Fibroblast of lung (primary cell): ENCODE measurements at places on chromosomes 7 and 10. TPM values are rescaled to one million over a fixed set of nuclear protein-coding genes. Genes with fewer than 3 reads are reported as not detected.

DNA sequence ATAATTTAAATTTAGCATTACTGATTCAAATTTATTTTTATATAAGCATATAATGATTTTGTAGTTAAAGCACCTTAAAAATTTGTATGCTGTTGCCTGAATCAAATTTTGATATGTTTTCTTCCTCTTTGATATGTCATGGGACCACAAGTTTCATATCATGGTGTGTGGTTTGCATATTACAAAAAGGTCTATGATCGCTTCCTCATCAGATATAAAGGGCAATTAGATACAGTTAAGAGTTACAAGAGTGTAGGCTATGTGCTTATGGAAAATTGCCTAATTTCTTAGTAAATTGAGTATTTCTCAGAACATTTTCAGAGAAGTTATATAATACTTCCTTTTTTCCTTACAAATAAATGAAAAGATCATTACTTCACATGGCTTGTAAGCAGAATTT lies 22.2 kb downstream of the MRC1 start:
- no peaks in the 10 kb centered on the region for H3K27me3 ChIP-seq
- no peak for DNase-seq
- H3K4me1 ChIP-seq: peaks cover 5% of the 10 kb centered on the region
- H3K36me3 ChIP-seq: no peaks in the 10 kb centered on the region

- no peaks in the 10 kb centered on the region for H3K27me3 ChIP-seq
- no peak for DNase-seq
- H3K36me3 ChIP-seq: no peaks in the 10 kb centered on the region
- no peaks in the 10 kb centered on the region for H3K4me1 ChIP-seq
- H3K4me3 ChIP-seq: no peak overlapping the region
These were observed 34.3 kb downstream of the ABCB1 start for GRCh38 chr7:87566311-87566900.

GRCh38 chr7:137469858-137470257 lies 126.3 kb upstream of the PTN start:
- no peak overlapping the region for H3K4me3 ChIP-seq
- no peaks in the 10 kb centered on the region for H3K27me3 ChIP-seq
- DNase-seq: no peak
- no peak overlapping the region for H3K27ac ChIP-seq
- H3K4me1 ChIP-seq: no peaks in the 10 kb centered on the region

DNA sequence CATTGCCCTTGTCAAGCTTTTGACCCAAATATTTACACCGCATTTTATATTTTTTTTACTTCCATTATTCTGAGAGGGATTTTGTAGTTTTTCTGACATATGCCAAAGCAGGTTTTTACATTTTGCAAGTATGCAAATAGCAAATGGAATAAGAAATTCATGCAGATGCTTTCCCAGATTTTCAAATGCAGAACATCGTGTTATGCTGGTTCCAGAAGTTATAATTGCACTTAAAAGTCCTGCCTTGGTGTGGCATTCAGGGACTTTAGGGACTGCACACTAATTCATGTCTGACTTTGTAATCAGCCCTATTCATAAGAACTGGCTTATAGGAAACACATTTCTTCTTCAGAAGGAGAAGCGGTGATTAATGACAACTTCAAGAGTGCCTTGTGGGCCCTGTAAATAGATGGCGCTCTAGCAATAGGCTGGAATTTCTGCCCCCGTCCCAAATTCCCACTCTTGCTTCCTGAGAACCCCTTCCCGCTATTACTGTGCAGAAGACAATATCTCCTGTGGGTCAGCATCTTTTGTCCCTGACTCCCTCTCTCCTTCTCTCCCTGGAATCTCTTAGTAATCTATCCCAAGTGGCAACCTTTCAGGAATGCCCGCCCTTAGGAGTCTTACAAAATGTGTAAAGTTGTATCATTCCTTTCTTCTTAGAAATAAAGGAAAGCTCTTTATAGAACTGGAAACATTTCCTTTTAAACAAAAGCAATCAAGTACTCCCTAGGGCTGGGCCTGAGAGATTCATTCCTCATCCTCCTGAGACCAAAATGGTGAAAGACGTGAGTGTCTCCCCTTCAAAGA lies 264.0 kb downstream of the INHBA start:
- H3K4me3 ChIP-seq: no peak overlapping the region
- H3K36me3 ChIP-seq: no peaks in the 10 kb centered on the region
- no peaks in the 10 kb centered on the region for H3K4me1 ChIP-seq
- no peak overlapping the region for H3K27ac ChIP-seq

- H3K4me1 ChIP-seq: peaks cover 5% of the 10 kb centered on the region
- no peak overlapping the region for H3K4me3 ChIP-seq
- H3K36me3 ChIP-seq: no peaks in the 10 kb centered on the region
- no peaks in the 10 kb centered on the region for H3K27me3 ChIP-seq
These were observed 720.5 kb downstream of the GRID1 start for GRCh38 chr10:85645926-85646711.

GRCh38 chr7:93551063-93551895 lies 23.2 kb downstream of the CALCR start:
- DNase-seq: peak; percentile 70
- no peak overlapping the region for H3K27ac ChIP-seq
- H3K36me3 ChIP-seq: no peaks in the 10 kb centered on the region
- H3K4me3 ChIP-seq: no peak overlapping the region
- H3K27me3 ChIP-seq: no peaks in the 10 kb centered on the region
- H3K4me1 ChIP-seq: no peaks in the 10 kb centered on the region

ANKRD61 gene
- 0.17 and 0.26 TPM in 2 replicates for total RNA-seq

DNA sequence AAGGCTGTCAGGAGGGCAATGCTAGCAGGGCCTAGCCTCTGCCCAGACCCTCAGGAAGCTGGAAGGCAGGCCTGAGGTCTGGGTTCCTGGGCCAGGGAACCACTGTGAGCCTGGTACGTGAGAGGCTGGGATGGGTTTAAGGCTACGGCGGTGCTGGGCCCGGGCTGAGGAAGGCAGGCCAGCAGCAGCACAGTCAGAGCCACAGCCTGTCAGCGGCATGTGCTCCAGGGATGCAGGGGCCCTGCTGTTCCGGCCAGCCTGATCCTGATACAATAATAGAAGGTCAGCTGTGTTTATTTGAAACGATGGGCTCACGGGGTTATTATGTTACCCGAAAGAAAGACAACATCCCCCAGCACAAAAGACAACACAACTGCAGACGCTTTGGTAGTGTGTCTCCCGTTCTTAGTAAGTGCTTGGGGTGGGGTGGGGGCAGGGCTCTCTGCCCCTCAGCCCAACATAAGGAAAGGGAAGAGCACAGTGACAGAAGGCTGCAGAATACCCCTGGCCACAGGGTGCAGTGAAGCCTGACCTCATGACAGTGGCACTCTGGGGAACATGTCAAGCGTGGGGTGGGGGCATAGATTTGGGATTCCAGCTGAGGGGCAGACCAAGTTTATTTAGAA lies 95.0 kb downstream of the COL13A1 start:
- H3K4me1 ChIP-seq: peaks cover 6% of the 10 kb centered on the region
- DNase-seq: no peak
- no peak overlapping the region for H3K4me3 ChIP-seq
- H3K27me3 ChIP-seq: no peaks in the 10 kb centered on the region
- H3K36me3 ChIP-seq: no peaks in the 10 kb centered on the region

CADPS2 gene
- 32.2 and 40.8 TPM in 2 replicates for total RNA-seq

DNA sequence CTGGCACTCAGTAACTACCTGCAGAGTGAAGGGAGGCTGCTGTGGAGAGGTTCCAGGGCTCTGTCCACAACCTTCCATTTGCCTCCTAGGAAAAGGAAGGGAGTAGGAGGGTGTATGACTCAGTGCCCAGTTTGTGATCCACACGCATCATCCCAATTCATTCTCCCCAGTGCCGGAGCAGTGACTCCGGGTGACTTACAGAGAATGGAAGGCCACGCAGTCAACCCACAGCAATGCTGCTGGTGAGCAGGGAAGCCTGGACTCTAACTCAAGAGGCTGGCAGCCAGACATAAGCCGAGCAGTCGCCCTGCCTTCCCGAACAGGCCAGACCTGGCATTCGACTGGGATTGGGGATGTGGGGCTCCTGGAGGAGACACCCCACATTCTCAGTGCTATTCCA lies 139.9 kb downstream of the SH3PXD2A start:
- peaks cover 2% of the 10 kb centered on the region for H3K36me3 ChIP-seq
- DNase-seq: peak; percentile 75
- H3K27me3 ChIP-seq: no peaks in the 10 kb centered on the region
- H3K4me1 ChIP-seq: peaks cover 17% of the 10 kb centered on the region
- peak overlapping the region; percentile 63 for H3K27ac ChIP-seq

- no peak overlapping the region for H3K27ac ChIP-seq
- peak; percentile 50 for DNase-seq
- no peaks in the 10 kb centered on the region for H3K27me3 ChIP-seq
- no peaks in the 10 kb centered on the region for H3K36me3 ChIP-seq
These were observed 240.1 kb downstream of the ELMO1 start for GRCh38 chr7:37208528-37208927.

CHST15 gene
- total RNA-seq: 7.9 and 8.2 TPM in 2 replicates

- DNase-seq: peak; percentile 13
- H3K27ac ChIP-seq: no peak overlapping the region
- H3K36me3 ChIP-seq: peaks cover 10% of the 10 kb centered on the region
- H3K4me3 ChIP-seq: no peak overlapping the region
- no peaks in the 10 kb centered on the region for H3K27me3 ChIP-seq
- no peaks in the 10 kb centered on the region for H3K4me1 ChIP-seq
These were observed 19.6 kb downstream of the NOC3L start for GRCh38 chr10:94343151-94343550.

GRCh38 chr10:80186364-80187012 lies 18.8 kb downstream of the ANXA11 start:
- H3K27ac ChIP-seq: peak overlapping the region; percentile 18
- no peak overlapping the region for H3K4me3 ChIP-seq
- H3K36me3 ChIP-seq: peaks cover 11% of the 10 kb centered on the region
- H3K4me1 ChIP-seq: peaks cover 8% of the 10 kb centered on the region
- no peak for DNase-seq

GRCh38 chr7:149501651-149502050 lies 4.0 kb upstream of the ZNF746 start:
- H3K27ac ChIP-seq: no peak overlapping the region
- peaks cover 6% of the 10 kb centered on the region for H3K27me3 ChIP-seq
- no peaks in the 10 kb centered on the region for H3K36me3 ChIP-seq
- no peak for DNase-seq

DNA sequence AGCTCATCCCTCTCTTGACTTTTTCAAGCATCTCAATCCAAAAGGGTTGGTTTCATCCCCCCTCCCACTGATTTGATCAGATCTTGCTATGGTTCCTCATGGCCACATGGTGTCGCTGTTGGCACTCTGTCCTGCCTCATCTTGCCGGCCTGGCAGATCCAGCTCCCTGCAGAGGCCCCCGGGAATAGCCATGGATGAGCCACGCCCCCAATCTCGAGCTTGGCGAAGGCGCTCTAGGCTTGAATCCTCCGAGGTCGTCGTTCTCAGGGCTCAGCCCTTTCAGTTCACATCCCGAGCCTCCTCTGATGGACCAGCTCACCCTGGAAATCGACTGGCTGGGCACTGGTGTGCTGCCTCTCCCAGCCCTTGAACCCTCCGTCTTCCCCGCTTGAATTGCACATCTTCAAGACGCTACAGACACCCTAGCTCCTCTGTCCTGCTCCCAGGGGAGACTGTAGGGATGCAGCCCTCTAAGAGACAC lies 628.7 kb downstream of the TYW1 start:
- H3K4me1 ChIP-seq: no peaks in the 10 kb centered on the region
- peak; percentile 58 for DNase-seq
- H3K27ac ChIP-seq: no peak overlapping the region
- H3K4me3 ChIP-seq: no peak overlapping the region

- H3K36me3 ChIP-seq: peaks cover 3% of the 10 kb centered on the region
- no peaks in the 10 kb centered on the region for H3K27me3 ChIP-seq
- peak; percentile 95 for DNase-seq
- H3K27ac ChIP-seq: peak overlapping the region; percentile 59
- peaks cover 44% of the 10 kb centered on the region for H3K4me1 ChIP-seq
- no peak overlapping the region for H3K4me3 ChIP-seq
These were observed 84.6 kb upstream of the CAPZA2 start for GRCh38 chr7:116777651-116778281.

- peaks cover 2% of the 10 kb centered on the region for H3K4me1 ChIP-seq
- no peak for DNase-seq
- H3K27ac ChIP-seq: no peak overlapping the region
- no peaks in the 10 kb centered on the region for H3K36me3 ChIP-seq
These were observed 49.3 kb upstream of the IL6 start for GRCh38 chr7:22677680-22678079.

DNA sequence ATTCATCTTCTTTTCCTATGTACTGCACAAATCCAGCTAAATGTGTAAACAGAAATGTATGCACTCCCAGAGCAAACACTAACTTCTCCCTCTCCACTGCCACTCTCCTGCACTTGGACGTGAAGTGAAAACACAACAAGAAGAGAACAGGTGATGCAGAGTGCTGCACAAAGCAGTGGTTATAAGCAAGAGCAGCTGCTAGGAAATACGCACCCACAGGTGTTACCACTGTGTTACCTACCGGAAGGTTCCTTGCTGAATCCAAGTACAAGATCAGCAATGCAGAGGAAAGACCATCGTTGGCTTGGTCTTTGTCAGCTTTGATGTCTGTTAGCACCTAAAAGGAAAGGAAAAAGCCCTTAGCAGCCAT lies 54.6 kb upstream of the NCAPG2 start:
- DNase-seq: no peak
- no peak overlapping the region for H3K27ac ChIP-seq
- no peaks in the 10 kb centered on the region for H3K27me3 ChIP-seq
- H3K36me3 ChIP-seq: peaks cover 14% of the 10 kb centered on the region
- H3K4me1 ChIP-seq: no peaks in the 10 kb centered on the region

DNA sequence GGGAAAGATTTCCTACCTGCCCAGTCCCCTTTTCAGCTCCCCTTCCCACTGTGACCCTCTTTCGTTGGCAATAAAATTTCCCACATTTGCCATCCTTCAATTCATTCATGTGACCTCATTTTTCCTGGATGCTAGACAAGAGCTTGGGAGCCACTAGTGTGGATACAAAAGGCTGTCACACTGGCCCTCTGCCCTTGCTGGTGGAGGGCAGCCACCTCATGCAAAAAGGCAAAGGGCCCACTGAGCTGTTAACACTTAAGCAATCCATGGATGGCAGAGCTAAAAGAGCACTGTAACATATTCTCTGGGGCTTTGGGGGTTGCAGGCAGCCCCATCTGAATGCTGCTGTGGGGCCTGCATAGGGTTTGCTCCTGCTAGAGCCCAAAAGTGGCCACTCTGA lies 315.1 kb downstream of the NEBL start:
- H3K36me3 ChIP-seq: no peaks in the 10 kb centered on the region
- H3K27me3 ChIP-seq: no peaks in the 10 kb centered on the region
- DNase-seq: no peak
- no peak overlapping the region for H3K27ac ChIP-seq

MMD2 gene
- not detected in 2 replicates for total RNA-seq

TMEM176A gene
- 14.2 and 61.1 TPM in 2 replicates for total RNA-seq
